ENCODE measurements at places on chromosomes 5 and 9. TPM values are rescaled to one million over a fixed set of nuclear protein-coding genes. Genes with fewer than 3 reads are reported as not detected.

DNA sequence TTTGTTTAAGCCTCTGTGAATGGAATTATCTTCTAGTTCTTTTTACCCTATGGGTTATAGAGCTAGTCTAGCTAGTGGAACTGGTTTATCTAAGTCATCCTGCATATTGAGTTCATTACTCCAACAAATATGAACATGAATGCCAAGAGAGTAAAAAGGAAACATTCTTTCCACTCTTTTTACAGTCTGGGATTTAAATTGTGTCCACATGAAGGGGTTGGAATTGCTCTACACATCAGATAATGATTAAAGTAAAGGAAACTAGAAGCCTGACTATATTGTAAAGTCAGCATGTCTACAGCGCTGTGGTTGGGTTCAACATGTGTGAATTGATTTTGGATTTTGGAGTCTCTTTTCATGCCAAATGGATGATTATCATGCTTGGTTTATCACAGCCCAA lies 173.1 kb downstream of the CCDC171 start:
- H3K27me3 ChIP-seq, result no peaks in the 10 kb centered on the region
- no peak for DNase-seq
- H3K27ac ChIP-seq, result no peak overlapping the region

GRCh38 chr5:73321757-73322436 lies 126.7 kb downstream of the FOXD1 start:
- no peaks in the 10 kb centered on the region for H3K27me3 ChIP-seq
- no peaks in the 10 kb centered on the region for H3K36me3 ChIP-seq
- H3K27ac ChIP-seq, result no peak overlapping the region
- H3K4me1 ChIP-seq, result no peaks in the 10 kb centered on the region
- H3K4me3 ChIP-seq, result no peak overlapping the region

DNA sequence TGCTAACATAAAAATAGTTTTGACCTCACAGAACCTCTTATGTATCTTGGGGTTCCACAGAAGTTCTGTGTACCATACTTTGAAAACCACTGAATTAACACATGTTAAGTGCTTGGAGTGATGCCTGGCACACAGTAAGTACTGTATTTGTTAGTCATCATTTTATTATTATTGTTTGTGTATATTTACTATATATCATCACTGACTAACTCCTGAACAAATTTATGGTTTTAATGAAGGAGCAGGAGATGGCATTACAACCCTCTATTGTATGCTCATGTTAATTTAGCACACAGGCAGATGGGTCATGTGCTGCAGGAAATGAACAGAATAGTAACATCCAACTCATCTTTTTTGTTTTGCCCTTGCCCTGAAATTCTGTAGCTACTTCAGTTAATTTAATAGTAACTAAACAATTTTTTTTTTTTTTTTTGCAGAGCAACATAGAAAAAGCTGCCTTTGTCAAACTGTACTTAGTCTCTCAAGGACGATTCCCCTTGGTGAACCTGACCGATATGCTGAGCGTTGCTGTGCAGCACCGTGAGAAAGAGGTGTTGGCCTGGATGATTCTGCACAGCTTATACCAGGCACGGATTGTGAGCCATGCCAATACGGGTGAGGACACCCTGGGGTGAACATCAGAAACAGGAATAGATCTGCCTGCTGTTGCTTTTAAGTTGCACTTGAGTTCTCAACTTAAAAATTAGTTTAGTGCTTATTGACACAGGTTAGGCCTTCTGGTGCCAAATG lies 45.4 kb downstream of the HACD4 start:
- H3K27me3 ChIP-seq, result no peaks in the 10 kb centered on the region
- H3K4me1 ChIP-seq, result no peaks in the 10 kb centered on the region
- H3K36me3 ChIP-seq, result peaks cover 22% of the 10 kb centered on the region
- no peak overlapping the region for H3K4me3 ChIP-seq

The CANX gene
- total RNA-seq, result 288 TPM

The ECPAS gene
- total RNA-seq, result 75.5 TPM

The CAVIN4 gene
- 41.2 TPM for total RNA-seq

The ZMAT2 gene
- total RNA-seq, result 33.7 TPM

The GNE gene
- total RNA-seq, result 20.2 TPM
